T-cell (primary cell): ENCODE measurements at places on chromosomes 7 and 10. TPM values are rescaled to one million over a fixed set of nuclear protein-coding genes. Genes with fewer than 3 reads are reported as not detected.

Gene GCK
- 0.28 TPM for total RNA-seq

Gene CPA2
- not detected for total RNA-seq

Gene PNLIPRP1
- not detected for total RNA-seq

Gene OLAH
- total RNA-seq: not detected

Gene PAOX
- 4.3 TPM for total RNA-seq

Gene PLEKHS1
- not detected for total RNA-seq

Gene LRMDA
- not detected for total RNA-seq

Gene STEAP1
- not detected for total RNA-seq

Gene MKRN1
- total RNA-seq: 108 TPM

Gene UPK3B
- total RNA-seq: 4.6 TPM

Gene RSPH10B
- not detected for total RNA-seq

Gene PDLIM1
- 4.2 TPM for total RNA-seq

Gene SLC18A2
- total RNA-seq: 1.6 TPM

Gene CCDC3
- total RNA-seq: not detected

Gene NUPR2
- not detected for total RNA-seq

Gene HABP2
- 0.20 TPM for total RNA-seq

Gene FGL2
- total RNA-seq: 3.1 TPM

Gene CTAGE4
- 0.41 TPM for total RNA-seq

Gene XRCC2
- total RNA-seq: 0.95 TPM

Gene ZNF775
- total RNA-seq: 8.6 TPM

Gene IDI2
- not detected for total RNA-seq

Gene EVX1
- total RNA-seq: not detected

Gene HOXA2
- not detected for total RNA-seq

Gene KIN
- 13.3 TPM for total RNA-seq

Gene CLCN1
- total RNA-seq: not detected

Gene GBX1
- not detected for total RNA-seq

Gene HOXA9
- 0.95 TPM for total RNA-seq

Gene PTPRE
- 23.2 TPM for total RNA-seq

Gene PYROXD2
- 22.2 TPM for total RNA-seq

Gene C7orf33
- not detected for total RNA-seq

Gene BEND7
- total RNA-seq: not detected

Gene DOCK4
- 0.42 TPM for total RNA-seq

Gene COL28A1
- 0.23 TPM for total RNA-seq

Gene ZNF365
- 2.0 TPM for total RNA-seq
